ENCODE measurements at places on chromosomes 12 and 14.

GRCh38 chr14:55846826-55847446 is 266.9 kb downstream of the KTN1 start:
- DNase-seq: no peak

DNA sequence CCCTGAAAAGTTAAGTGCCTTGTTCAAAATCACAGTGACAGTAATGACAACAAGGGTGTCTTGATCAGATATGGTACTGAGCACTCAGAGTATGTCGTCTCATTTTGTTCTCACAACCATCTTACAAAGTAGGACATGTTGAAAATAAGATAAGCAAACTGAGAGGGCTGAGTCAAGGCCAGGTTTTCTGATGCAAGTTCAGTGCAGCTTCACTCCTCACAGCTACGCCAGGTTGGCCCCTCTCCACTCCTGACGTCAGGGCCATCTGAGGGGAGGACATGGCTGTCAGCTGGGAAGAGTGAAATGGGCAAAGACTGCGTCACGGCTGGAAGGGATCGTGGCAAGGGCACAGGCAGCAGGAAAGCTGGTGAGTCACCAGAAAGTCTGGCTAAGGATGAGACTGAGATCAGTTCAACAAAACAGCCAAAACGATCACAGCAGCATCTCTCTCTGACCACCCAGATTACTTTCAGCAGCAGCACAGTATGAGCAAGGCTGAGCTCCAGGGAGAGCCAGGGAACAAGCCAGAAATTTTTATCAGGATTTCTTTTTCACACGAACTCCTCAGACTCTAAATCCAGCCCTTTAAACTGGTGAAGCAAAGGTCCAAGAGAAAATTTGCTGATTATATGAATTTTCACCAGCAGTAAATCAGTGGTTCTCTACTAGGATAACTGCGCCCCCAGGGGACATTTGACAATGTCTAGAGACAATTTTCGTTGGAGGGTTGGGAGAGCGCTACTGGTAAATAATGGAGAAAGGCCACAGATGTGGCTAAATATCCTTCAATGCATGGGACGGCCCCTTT is 297.9 kb upstream of the AMIGO2 start:
- no peak for DNase-seq

- no peak for DNase-seq
These were observed 246.4 kb upstream of the PWP1 start for GRCh38 chr12:107439026-107439738.

DNA sequence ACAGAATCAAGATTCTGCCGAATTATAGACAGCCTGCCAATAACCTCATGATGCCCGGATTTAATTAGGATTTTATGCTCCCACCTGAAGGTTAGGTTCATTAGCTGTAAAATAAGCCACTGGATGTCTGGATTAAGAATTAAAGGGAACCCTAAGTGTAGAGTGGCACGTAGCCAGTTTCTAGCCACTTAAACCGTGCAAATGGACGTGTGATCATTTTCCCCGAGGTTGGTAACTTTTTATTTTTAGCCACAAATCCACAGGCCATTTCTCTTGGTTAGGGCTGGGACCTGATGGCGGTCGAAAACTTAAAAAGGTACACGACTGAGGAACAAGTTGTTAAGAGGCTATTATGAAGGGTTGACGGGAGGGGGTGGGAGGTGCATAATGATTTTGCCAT is 127.3 kb upstream of the TMPO start:
- DNase-seq: no peak

DNA sequence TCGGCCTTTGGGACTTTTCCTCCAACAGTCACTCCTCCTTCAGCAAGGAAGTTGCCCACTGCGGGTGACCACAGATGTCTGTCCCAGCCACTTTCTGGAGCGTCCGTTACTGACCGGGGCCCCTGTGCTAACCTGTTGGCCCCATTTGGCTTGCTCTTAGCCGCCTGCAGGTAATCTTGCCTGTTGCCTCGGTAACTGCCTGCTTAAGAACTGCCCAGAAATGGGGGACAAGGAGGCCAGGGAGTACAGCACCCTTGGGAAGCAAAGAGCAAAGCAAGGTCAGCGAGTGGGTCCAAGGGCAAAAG is 338.8 kb upstream of the SFSWAP start:
- no peak for DNase-seq

GRCh38 chr14:36791402-36791801 is 129.7 kb downstream of the PAX9 start:
- no peak for DNase-seq

GRCh38 chr12:57112492-57113294 is 1.5 kb upstream of the STAT6 start:
- no peak for DNase-seq

DNA sequence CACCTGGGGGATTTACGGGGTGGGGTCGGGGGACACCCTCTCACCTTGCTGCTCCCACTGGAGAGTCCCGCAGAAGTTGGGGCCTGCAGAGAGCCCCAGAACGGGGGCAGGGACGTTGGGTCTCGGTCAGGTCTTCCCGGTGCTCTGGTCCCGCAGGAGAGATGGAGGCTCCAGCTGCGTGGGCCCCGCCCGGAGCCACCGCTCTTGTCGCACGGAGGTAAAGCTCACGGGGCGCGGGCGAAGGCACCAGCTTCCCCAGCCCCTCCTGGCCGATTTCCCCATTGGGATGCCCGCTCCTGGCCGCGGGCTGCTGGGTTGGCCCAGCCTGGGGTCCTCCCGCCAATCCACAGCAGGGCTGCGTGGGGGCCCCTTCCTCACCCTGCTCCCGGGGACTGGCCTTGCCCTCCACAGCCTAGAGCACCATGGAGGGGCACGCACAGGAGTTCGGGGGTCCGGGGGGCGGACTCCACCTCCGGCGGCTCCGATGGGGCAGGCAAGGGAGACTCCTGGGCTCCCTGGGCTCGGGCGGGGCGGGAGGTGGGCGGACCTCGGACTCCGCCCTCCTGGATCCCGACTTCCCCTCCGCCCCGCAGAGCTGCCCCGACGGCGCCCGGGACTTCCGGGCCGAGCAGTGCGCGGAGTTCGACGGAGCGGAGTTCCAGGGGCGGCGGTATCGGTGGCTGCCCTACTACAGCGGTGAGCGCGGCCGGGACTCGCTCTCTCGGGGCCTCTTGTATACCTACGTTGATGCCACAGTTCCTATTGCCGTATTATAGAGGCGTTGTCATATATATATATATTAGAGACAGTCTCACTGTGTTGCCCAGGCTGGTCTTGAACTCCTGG is 8.4 kb downstream of the PAPLN start:
- DNase-seq: peak; percentile 57

GRCh38 chr14:20774258-20774824 is 6.1 kb downstream of the EDDM3B start:
- DNase-seq: no peak

- DNase-seq: no peak
These were observed 50.9 kb downstream of the CCDC88C start for GRCh38 chr14:91366749-91367148.

- DNase-seq: no peak
These were observed 144.0 kb downstream of the MYRFL start for GRCh38 chr12:69969011-69969410.

DNA sequence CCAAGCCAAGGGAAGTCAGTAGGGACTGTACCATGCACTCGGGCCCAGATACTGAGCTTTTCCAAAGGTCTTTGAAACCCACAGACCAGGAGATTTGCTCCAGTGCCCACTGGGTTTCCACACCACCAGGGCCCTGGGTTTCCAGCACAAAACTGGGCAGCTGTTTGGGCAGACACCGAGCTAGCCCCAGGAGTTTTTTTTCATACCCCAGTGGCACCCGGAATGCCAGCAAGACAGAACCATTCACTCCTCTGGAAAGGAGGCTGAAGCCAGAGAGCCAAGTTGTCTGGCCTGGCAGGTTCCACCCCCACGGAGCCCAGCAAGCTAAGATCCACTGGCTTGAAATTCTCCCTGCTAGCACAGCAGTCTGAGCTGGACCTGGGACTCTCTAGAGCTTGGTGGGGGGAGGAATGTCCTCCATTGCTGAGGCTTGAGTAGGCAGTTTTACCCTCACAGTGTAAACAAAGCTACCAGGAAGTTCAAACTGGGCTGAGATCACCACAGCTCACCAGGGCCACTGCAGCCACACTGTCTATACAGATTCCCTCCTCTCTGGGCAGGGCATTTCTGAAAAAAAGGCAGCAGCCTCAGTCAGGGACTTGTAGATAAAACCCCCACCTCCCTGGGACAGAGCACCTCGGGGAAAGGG is 793.7 kb downstream of the RPS29 start:
- no peak for DNase-seq

DNA sequence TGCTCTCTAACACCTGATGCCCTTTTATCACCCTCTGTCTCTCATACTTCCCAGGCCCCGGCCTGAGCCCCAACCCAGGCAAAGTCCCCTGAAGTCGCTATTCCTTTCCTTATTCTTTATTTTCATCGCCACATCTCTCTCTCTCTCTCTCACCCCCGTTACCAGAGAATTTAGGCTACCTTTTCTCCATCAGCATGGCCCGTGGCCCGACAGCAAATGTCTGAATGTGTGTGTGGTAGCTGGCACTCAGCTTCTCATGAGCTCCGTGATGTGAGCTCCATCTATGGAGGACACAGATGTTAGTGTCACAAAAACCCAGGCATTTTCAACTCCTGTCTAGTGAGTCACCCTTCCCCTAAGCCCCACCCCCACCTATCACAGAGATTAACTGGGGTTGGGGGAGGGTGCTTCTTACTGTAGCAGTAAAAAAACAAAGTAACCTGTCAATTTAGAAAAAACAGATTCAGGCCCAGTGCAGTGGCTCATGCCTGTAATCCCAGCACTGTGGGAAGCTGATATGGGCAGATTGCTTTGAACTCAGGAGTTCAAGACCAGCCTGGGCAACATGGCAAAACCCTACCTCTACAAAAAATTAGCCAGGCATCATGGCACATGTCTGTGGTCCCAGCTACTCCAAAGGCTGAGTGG is 53.8 kb downstream of the VCPKMT start:
- DNase-seq: peak; percentile 36

GRCh38 chr12:24728366-24728765 is 220.5 kb downstream of the BCAT1 start:
- DNase-seq: peak; percentile 72

GRCh38 chr14:33307691-33308251 is 369.1 kb downstream of the NPAS3 start:
- DNase-seq: no peak

GRCh38 chr12:109308534-109309380 is at the start of gene FOXN4:
Gene FOXN4, minus strand, starts transcription at chr12:109309284. Its CDS starts 963 bp downstream, at chr12:109308321.
- peak; percentile 33 for DNase-seq

GRCh38 chr12:46459861-46460545 is 87.4 kb upstream of the SLC38A2 start:
- peak; percentile 19 for DNase-seq

- DNase-seq: no peak
These were observed 119.9 kb upstream of the PLEKHG7 start for GRCh38 chr12:92582893-92583292.

DNA sequence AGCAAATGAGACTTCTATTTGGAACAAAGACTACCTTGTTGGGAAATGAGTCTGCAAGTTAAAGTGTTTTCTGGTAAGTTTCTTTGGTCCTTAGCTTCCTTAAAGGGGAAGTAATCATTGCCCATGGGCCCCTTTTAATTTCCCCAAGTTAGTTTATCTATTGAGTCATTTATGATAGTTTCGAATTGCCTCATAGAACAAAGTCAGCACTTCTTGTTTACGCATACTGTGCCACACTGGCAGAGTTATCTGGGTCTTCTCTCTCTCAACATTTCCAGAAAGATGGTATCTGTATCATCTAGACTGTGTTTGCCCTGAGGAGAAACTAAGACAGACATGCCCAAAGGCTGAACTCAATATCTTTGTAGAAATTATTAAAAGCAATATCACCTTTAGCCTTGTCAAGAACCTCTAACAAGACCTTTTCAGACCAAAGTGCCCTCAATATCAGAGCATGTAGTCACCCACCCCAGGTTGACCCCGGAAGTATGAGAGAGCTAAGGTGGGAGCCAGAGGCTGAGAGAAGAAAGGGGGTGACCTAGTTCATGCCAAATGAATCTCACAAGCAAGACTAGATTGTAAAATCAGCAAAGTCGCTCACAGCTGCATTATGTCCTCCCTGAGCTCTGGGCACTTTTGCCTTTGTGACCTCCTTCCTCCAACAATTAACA is 40.0 kb downstream of the GPR65 start:
- DNase-seq: no peak

GRCh38 chr12:18258929-18259328 is 2.4 kb upstream of the PIK3C2G start:
- no peak for DNase-seq

DNA sequence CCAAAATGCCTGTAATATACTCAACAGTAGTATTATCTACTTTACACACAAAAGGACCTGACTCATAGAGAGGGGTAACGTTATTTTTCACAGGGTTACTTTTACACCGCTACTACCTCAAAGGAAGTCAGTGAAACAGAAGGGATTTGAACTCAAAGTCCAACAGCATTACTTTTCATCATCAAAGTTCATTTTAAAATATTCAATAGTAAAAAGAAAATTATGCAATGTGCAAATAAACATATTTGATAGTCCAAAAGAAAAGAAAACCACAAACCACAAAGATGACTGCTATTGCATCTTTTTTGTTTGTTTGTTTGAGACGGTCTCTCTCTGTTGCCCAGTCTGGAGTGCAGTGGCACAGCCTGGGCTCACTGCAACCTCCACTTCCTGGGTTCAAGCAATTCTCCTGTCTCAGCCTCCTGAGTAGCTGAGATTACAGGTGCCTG is 15.5 kb downstream of the KIF21A start:
- DNase-seq: no peak

DNA sequence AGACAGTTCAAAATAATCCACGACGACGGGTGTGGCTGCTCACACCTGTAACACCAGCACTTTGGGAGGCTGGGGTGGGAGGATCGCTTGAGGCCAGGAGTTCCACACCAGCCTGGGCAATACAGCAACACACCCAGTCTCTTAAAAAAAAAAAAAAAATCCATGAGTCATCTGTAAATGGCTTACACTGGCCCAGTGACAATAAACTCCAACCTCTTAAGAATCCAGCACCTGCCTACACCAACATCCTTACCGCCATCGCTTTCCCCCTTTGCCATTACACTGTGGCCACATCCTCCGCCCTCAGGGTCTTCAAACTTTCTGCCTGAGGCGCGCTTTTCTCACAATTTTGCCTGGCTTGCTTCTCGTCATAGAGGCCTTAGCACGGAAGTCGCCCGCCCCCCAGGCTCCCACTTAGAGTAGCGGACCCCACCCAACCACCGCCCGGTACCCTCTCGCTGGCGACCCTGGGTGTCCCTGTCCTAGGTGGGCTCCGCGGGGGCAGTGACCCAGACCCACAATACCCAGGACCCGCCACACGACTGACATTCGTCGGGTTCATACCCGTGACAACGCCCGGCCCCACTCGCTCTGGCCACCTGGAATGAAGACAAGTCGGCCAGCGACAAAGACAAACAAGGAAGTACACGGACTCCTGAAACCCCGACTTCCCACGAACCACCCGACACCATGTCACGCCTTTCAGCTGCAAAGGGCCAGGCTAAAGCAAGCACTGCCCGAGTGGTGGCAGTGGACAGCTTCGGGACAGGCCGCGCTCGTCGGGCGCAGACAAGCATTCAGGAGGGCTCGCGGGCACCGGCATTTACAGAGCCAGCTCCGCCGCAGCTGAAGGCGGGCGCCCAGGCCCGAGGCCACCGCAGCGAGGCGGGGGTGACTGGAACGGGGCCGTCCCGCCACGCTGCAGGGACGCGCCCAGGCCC is 636 bp downstream of the GOLGA3 start:
- DNase-seq: peak; percentile 49

Data from NAMALWA (cell line).